Mammary epithelial cell (primary cell): ENCODE measurements at places on chromosomes 2 and 18.

GRCh38 chr2:40507432-40507831 is 55.5 kb upstream of the SLC8A1 start:
- DNase-seq, result no peak

DNA sequence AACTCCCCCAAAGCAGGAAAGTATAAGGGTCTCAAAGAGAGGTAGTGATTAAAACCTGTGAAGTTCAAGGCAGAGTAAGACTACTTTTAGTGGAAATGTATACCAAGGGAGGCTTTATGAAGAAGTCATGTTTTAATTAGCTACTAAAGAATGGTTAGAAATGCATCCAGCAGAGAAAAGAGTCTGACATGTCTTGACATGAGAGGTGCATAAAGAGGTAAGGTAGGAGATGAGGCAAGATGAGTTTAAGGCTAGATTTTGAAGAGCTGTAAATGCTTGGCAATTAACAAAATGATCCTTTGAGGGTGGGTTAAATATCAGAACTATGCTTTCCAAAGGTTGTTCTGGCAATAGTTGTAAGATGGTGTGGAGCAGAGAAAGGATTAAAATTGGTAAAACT is 88.7 kb upstream of the WDSUB1 start:
- DNase-seq, result peak; percentile 29

DNA sequence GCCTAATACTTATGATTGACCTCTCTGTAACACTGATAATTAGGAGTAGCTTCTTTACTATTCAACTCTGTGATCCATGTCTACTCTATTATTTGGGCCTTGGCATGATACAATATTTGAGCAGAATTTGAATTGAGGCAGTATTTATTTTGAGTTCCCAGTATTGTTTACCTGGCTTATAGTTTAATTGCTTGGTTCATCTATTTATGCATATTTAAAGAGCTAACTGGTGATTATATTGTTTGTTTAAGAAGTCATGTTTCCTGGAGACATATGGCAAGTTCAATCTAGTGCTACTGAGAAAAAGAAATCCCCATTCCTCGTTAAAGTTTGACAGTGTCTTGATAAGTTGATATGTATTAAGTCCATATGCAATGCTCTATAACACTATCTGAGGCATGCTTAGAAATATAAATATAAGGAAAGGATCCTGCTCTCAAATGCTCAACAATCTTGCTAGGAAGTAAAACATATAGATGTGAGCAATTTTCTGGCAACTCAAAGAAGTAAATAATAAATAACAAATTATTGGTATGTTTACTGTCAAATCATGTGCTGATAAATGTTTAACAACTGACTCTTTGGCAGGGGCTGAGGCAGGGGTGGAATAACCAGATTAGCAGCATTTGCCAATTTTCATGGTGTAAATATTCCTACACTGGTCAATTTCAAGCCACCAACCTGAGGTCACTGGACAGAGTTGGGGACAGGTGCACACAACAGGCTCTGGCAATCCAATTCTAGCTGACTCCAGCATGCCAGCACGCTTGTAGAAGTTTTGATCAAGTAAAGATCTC is 430.2 kb upstream of the PIK3C3 start:
- DNase-seq, result no peak

DNA sequence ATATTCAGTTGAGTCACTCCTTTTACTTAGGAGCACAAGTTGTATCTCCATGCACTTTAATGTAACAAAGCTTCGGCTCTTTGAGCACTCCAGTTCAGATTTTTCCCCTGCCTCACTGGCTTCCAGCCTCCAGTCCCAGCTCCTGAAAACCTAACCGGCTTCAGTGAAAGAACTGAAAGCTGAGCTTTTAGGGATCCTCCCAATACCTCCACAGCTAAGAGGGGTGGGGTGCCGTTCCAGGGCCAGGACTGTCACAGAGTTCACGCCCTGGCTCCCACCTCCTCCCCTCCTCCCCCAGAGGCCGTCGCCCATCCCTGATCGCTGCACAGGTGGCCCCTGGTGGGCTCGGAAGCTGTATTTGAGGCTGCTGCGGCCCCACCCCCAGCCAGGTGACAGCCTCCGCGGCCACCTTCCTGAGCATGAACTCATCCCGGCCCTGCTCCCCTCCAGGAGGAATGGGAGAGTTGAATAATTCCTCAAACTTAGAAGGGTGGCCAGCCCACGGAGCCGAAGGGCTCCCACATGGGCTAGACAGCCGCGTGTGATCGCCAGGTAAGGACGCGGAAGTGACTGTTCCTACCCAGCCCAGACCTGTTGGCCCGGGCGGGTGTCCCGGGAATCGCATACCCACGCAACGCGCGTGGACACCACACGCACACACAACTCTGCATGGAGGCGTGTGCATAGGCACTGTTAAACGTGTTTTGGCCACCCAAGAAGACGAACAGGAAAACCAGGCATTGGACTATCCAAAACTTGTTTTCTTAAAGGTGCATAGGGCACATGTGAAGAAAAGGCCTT is 1.8 kb downstream of the MYO5B start:
- DNase-seq, result peak; percentile 57

GRCh38 chr2:228072669-228073068 is 108.8 kb downstream of the SPHKAP start:
- DNase-seq, result no peak

- peak; percentile 26 for DNase-seq
These were observed 193.6 kb upstream of the PKDCC start for GRCh38 chr2:41854227-41854626.

- DNase-seq, result no peak
These were observed 325.8 kb downstream of the CCDC178 start for GRCh38 chr18:33114749-33115148.

DNA sequence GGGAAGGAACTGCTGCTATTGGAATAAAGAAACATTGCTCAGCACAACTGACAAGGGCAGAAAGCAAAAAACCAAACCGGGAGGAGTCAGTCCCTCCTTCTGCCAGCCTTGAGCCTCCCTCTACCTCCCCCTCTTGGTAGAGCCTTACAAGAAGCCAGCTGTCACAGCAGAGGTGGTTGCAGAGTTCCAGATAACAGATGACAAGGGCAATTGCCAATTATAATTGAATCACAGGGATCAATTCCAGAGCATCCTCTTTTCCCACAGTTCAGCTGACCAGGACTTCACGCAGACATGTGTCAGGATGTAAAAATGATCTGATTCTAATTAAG is 548.2 kb upstream of the LRRTM1 start:
- DNase-seq, result no peak

GRCh38 chr2:183919926-183920325 is 678.4 kb upstream of the ZNF804A start:
- no peak for DNase-seq

GRCh38 chr18:9946831-9947230 is 33.0 kb downstream of the VAPA start:
- peak; percentile 14 for DNase-seq

DNA sequence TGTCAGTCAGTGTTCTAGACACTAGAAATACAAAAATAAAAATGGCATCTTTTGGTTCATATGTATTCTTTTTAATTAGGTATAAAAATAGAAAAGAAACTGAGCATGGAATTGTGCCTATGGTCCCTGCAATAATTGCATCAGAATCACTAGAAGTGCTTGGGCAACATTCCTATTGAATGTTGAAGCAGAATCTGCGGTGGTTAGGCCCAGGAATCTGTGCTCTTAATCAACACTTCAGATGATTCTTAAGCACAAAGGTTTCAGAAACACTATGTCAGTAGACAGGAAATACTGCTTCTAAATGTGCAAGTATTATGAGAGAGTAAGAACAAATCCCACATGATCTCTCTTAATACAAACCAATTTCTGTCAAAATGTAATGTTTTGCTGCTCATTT is 20.3 kb upstream of the RBBP8 start:
- DNase-seq, result peak; percentile 79

- DNase-seq, result no peak
These were observed 45.0 kb upstream of the CREB1 start for GRCh38 chr2:207484444-207485391.

GRCh38 chr18:51135795-51136194 is 61.7 kb downstream of the MEX3C start:
- DNase-seq, result no peak

GRCh38 chr2:132403146-132403545 is 13.5 kb upstream of the GPR39 start:
- DNase-seq, result no peak

GRCh38 chr2:10054424-10054823 is 11.1 kb downstream of the KLF11 start:
- no peak for DNase-seq

- DNase-seq, result no peak
These were observed 137.3 kb upstream of the PTPRM start for GRCh38 chr18:7429831-7430230.

- DNase-seq, result peak; percentile 48
These were observed 223.3 kb upstream of the STON1 start for GRCh38 chr2:48306409-48307284.

GRCh38 chr2:174673876-174674275 is 76.3 kb upstream of the WIPF1 start:
- DNase-seq, result no peak

- DNase-seq, result no peak
These were observed 140.8 kb downstream of the AGAP1 start for GRCh38 chr2:235634435-235635158.

DNA sequence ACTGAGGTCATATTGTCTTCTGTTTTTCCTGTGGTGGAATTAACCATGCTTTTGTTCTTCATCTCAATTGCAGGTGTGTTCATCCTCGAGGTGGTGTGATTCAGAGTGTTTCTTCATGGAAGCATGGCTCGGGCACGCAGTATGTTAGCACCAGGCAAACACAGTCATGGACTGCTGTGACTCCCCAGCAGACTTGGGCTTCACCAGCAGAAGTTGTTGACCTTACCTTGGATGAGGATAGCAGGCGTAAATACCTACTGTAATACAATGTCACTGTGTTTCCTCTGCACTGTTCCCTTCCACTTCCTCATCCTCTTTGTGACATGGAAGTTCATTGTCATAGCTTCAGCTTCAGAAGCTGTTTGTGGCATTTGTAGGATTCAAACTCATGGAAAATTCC is 158.7 kb downstream of the HAUS1 start:
- peak; percentile 52 for DNase-seq

- no peak for DNase-seq
These were observed 81.4 kb downstream of the ADCYAP1 start for GRCh38 chr18:986051-986450.

- DNase-seq, result peak; percentile 77
These were observed 179.6 kb upstream of the SLC39A10 start for GRCh38 chr2:195477248-195477995.

- no peak for DNase-seq
These were observed 89.8 kb upstream of the MBOAT2 start for GRCh38 chr2:9093324-9093723.

GRCh38 chr18:2990956-2991640 is 21.8 kb downstream of the LPIN2 start:
- no peak for DNase-seq

GRCh38 chr2:234968631-234969305 is 17.0 kb downstream of the SH3BP4 start:
- DNase-seq, result no peak

DNA sequence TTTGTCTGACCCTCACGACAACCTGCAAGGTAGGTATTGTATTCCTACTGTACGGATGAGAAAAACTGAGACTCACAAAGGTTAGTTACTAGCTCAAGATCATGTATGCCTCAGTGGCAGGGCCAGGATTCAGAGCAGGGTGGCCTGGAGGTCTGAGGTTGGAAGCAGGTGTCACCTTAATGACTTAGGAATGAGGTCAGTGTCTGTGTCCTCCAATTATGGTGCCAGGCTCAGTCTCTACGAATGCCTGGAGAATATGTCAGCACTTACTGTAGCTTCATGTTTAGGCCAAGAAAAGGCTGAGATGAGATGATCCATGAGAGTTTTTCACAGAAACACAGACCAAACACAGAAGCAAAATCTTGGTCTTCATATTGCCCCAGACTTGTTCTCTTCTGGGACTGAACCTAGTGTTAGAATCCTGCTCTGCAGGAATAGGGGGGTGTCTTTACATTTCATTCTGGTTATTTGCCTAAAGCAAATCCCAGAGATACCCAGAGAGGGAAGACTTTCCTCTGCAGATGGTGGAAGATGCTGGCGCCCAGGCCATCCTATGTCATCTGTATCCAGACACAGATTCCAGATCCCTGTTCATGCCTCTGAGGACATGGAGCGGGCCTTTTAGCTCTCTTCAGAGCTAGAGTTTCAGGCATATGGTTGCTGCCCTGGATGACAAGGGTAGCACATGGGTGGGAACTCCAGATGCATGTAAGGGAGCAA is 16.3 kb upstream of the RAB10 start:
- DNase-seq, result no peak

- DNase-seq, result no peak
These were observed 290.5 kb downstream of the CLIP4 start for GRCh38 chr2:29405707-29406106.

- DNase-seq, result peak; percentile 38
These were observed 1.1 kb upstream of the TACR1 start for GRCh38 chr2:75200140-75201096.

DNA sequence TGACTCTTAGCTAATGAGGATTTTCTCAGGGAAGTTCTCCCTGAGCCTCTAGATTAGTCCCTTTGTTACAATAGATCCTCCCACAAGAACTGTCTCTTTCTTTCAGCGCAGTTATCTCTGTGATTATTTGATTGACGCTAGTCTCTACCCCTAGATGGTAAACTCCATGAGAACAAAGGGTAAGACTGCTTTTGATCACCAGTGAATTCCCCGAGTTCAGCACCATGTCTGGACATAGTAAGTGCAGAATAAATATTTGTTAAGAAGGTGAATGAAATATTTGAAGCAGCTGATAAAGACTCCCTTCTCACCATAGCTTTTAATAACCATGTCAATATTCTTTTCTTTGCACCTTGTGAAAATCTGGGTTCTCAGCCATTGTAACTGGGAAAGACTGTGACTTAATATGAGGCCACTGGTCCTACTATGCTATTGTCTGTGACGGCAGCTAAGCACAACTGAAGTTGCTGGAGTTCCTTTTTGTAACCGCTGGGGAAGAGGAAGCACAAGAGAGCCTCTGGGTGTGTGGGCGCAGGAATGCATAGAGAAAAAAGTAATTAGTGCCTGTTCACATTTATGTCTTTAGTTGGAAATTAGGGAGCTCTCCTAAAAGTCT is 214.7 kb downstream of the TGIF1 start:
- DNase-seq, result no peak

GRCh38 chr18:7020995-7021777 is 96.4 kb downstream of the LAMA1 start:
- DNase-seq, result no peak

DNA sequence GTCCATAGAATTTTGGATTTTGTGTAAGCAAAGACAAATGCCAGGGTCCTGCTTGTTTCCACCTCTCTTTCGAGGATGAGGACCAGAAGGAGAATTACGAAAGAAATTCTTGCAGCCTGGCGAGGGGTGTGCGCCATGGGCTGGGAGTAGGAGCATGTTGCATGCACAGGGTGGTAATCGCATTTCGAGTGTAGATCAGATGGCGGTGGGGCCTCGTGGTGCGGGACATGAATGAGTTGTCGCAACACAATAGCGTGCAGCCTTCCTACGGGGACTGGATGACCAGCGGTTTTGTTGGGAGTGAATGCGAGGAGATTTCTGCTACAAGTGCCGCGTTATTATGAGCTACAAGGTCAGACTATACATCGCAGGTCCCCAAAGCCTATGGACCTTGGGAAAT is 4.2 kb upstream of the EN1 start:
- no peak for DNase-seq
